ENCODE measurements at places on chromosomes 3 and 15. TPM values are rescaled to one million over a fixed set of nuclear protein-coding genes. Genes with fewer than 3 reads are reported as not detected.

GRCh38 chr3:107846279-107846852 lies 244.5 kb downstream of the CD47 start:
- DNase-seq: peak; percentile 94

- DNase-seq: no peak
Observed at GRCh38 chr15:65870889-65871533, 1.7 kb downstream of the RAB11A start.

- DNase-seq: no peak
Observed at GRCh38 chr15:26391567-26392194, 381.2 kb downstream of the GABRB3 start.

DNA sequence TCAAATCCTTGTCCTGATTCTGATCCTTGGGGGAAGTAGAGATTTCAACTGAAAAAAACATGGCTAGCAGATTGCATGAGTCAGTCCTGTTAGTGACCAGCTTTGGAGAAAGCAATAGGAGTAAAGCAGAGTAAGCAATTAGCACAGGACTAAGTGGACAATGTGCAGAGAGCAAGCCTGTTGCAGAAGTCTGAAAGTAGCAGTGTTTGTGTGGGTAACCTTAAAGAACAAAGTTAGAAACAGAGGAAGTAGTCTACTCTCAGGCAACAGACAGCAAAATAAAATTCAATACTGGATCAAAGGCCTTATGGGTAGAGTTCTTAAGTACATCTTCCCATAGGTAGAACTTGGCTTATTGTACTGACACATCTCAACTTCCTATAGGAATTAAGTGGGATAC lies 916.8 kb downstream of the CADM2 start:
- DNase-seq: no peak

DNA sequence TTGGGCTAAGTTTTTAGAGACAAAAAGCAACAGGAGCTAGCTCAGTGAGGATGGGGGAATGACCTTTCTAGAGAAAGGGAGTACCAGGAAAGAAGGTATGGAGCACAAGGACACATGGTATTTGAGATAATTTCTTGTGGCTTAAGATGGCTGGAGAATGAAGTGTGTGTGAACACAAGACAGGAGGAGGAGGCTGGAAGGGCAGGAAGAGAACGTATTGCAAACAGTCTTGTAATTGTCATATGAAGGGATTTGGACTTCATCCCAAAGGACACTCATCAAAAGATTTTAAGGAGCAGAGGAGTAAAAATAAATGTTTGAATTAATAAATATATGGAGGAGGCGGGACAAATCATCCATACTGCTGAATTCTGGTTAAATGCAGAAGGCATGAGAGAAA lies 268.6 kb upstream of the NR2E3 start:
- no peak for DNase-seq

GRCh38 chr3:114176890-114177289 lies 2.0 kb downstream of the DRD3 start:
- DNase-seq: no peak

Gene ZNF860
- 2.5 TPM for total RNA-seq
